ENCODE measurements at places on chromosomes 1 and 21.

GRCh38 chr1:201536558-201536957 lies 2.4 kb upstream of the NAV1 start:
- peak; percentile 92 for DNase-seq

DNA sequence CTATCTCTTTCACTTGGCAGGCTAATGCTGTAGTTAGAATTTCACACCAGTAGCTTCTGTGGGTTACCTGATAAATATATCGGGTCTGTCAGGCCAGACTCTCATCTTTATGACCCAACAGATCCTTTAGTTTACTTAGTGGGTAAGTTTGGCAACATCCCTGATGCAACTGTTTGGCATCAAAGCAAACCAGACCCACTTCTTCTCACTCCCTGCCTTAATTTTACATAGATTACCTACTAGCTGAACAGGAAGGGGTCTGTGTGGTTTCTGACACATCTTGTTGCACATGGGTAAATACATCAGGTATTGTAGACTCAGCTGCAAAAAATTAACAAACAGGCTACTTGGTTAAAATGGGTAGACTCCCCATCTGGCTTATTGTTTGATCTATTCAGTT lies 3.2 kb upstream of the GUK1 start:
- DNase-seq = no peak

GRCh38 chr1:36411674-36412648 lies 14.3 kb upstream of the LSM10 start:
- peak; percentile 46 for DNase-seq

- DNase-seq = peak; percentile 8
Measured at GRCh38 chr1:196063294-196063693, 544.9 kb downstream of the KCNT2 start.

DNA sequence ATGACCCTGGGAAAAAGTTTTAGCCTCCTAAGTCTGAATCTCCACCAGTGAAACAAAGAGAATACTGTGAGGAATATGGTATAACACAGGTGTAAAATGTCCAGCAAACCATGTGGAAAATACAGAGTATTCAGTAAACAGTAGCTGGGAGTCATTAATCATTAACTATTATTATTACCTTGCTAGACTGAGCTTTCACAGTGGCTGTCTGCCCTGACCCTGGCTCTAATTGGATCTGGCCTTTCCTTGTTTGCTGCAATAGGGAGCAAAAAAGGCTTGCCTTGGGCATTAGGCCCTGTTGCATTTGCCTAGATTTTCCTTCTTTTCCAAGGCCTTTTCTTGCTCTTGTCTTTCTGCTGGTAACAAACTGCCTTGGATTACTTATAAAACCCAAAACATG lies 179.1 kb upstream of the BEND5 start:
- DNase-seq = no peak

DNA sequence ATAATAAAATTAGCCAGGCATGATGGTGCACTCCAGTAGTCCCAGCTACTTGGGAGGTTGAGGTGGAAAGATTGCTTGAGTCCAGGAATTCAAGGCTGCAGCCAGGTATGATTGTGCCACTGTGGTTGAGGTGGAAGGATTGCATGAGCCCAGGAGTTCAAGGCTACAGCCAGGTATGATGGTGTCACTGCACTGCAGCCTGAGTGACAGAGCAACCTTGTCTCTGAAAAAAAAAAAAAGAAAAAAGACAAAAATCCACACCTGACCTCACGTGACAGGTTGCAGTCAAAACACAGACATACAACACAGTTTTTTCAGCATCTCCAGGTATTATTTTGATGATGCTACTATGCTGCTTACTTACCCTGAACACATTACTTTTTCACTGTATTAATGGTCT lies 4.3 kb upstream of the AK2 start:
- no peak for DNase-seq

GRCh38 chr1:26072305-26072704 lies 4.9 kb upstream of the TRIM63 start:
- DNase-seq = peak; percentile 74

DNA sequence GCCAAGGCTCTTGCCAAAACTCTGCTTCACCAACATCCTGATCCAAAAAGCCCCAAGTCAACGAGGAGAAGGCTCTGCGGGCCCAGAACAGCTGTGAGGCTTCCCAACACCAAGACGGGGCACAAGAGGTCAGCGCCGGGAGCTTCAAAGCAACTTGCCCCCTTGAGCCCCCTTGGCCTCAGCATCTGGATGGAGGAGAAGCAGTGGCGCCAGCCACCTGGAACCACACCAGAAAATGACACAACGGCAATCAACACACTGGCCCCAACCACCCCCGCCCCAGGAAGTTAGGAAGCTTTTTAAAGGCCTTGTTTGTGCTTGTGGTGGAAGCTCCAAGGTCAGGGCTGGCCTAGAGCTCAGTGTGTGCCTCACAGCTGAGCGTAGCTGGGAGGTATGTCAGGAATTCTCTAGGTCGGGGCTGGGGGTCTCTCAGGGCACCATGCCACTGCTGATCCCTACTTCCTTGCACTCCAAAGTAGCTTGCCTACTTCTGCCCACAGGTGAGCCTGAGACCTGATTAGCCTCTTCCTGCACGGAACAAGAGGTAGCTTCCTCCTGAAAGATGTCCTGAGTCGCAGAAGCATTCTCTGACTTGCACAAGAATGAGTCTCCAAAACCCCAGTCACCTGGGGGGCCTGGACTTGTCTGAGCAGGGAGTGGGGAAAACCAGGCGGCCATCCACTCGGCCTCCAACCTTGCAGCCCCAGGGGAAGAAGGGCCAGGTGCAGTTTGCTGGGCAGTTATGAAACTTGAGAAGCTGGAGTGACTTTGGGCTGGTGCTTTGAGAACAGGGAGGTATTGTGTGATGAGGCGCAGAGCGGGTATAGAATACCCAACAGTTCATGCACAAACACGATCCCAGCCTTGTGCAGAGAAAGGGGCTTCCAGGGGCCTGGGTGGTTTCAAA lies 9.7 kb upstream of the SRP9 start:
- DNase-seq = peak; percentile 83

- DNase-seq = no peak
Measured at GRCh38 chr21:17859661-17860060, 40.5 kb upstream of the C21orf91 start.

DNA sequence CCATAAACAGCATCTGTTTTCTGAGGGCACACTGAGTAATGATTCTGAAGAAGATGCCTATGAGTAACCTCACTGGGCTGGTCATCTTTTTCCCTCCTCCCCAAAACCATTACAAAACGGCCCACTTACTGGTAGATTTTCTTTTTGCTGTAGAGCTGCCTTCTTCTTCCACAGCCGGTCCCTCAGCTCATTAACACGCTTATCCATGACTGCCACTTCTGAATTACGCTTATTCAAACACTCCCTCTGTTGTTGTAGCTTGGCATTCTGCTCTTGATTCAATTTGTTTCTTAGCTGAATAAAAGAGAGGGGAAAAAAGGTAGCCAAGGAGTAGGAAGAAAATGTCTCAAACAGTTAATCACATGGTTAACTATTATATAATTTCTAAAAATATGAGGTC lies 43.1 kb downstream of the TP53BP2 start:
- no peak for DNase-seq

GRCh38 chr21:45985471-45986315 lies 4.1 kb downstream of the COL6A1 start:
- no peak for DNase-seq

DNA sequence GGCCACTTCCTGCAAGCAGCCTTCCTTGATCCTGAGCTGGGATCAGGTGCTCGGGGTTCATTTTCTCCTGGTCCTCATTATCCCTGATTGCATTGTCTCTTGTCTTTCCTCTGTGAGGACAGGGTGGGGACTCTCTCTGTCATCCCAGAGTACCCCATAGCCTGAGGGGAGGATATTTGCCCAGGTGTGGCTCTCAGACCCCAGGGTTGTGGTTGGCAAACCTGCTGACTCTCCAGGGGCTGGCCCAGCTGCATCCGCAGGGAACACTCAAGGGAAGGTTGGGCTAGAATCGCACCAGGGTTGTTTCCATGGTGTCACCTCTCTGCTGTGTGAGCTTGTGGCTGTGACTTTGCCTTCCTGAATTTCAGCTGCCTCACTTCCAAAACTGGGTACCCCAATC lies 276.8 kb upstream of the C1orf174 start:
- no peak for DNase-seq

DNA sequence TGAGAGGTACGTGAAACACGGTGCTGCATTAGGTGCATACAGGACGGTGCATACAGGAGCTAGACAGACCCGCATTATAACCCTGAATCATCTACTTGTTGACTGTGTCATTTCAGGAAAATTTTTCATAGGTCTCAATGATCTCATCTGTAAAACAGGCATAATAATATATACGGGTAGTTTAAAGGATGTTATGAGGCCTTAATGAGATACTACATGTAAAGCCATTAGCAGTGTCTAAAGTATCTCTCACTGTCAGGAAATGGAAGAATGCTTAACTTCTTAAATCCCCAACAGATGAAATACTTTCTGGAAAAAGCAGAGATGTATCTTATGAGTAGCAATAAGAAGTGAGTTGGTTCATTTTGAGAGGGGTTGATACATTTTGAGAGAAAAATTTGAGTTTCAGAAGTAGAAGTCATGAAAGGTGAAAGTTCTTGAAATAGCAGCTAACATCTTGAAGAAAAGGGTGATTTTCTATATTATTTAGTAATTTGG lies 669.6 kb downstream of the PTPRC start:
- no peak for DNase-seq

- DNase-seq = peak; percentile 67
Measured at GRCh38 chr1:31855038-31855845, 39.4 kb upstream of the SPOCD1 start.

DNA sequence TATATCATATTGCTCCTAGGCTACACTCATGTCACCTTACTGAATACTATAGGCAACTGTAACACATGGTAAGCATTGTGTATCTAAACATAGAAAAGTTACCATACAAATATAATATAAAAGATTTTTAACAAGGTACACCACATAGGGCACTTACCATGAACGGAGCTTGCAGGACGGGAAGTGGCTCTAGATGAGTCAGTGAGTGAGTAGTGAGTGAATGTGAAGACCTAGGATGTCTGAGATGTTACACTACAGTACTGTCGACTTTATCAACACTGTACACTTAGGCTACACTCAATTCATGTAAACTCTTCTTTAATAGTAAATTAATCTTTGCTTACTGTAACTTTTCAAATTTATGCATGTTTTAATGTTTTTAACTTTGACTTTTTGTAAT lies 81.0 kb upstream of the PLD5 start:
- DNase-seq = no peak

GRCh38 chr1:194342484-194343262 lies 1156.3 kb upstream of the B3GALT2 start:
- DNase-seq = no peak

DNA sequence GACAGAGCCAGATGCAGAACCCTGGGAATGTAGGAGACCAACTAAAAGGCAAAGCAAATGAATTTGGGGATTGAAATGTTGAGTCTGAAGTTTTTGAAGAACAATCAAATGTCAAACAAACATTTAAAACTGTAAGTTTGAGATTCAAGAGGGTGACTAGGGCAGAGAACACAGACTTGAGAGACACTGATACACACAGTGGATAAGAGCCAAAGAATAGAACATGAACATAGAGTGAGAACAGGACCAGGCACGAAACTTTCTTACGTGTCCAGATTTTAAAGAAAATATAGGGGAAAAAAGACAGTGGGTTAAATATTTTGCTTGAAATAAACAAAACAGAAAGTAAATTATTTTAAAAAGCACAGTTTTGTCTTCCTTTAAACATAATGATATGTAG lies 115.7 kb downstream of the DPYD start:
- no peak for DNase-seq

DNA sequence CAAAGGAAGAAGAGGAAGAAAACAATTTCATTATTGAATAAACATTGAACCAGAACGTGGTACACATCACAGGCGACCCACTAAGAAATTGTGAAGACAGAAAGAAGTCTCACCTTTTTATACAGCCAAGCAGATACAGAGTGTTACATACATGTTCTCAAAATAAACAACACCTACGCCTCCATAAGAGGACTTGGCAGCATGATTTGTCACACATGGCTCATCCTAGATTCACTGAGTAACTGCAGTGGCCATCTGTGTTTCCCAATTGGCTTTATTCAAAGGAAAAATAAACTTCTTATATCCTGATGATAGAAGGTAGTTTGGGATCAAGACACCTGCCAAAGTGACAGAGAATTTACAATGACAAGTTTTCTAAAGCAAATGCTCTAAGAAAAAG lies 7.6 kb upstream of the KRTAP19-8 start:
- no peak for DNase-seq

DNA sequence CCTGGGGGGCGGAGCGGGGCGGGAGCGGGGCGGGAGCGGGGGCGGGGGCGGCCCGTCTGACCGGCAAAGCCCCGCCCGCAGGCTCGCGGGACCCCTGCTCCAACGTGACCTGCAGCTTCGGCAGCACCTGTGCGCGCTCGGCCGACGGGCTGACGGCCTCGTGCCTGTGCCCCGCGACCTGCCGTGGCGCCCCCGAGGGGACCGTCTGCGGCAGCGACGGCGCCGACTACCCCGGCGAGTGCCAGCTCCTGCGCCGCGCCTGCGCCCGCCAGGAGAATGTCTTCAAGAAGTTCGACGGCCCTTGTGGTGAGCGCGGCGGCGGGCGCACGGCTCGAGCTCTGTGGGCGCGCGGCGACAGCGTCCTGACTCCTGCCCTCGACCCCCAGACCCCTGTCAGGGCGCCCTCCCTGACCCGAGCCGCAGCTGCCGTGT lies 21.2 kb downstream of the AGRN start:
- no peak for DNase-seq

DNA sequence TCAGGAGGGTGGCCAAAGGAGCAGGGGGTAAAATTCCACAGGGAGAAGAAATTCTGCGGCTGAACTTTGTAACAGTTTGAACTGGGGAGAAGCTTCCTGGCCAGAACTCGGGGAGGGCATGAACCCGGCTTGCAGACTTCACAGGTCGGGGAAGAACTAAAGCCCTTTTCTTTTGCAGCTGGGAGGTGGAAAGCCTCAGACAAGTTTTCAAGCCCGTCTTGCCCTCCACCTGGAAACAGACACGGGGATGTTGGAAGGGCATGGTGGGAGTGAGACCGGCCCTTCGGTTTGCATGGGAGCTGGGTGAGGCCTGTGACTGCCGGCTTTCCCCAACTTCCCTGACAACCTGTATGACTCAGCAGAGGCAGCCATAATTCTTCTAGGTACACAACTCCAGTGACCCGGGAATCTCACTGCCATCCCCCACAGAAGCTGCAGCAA lies 11.3 kb downstream of the THEM4 start:
- DNase-seq = no peak

DNA sequence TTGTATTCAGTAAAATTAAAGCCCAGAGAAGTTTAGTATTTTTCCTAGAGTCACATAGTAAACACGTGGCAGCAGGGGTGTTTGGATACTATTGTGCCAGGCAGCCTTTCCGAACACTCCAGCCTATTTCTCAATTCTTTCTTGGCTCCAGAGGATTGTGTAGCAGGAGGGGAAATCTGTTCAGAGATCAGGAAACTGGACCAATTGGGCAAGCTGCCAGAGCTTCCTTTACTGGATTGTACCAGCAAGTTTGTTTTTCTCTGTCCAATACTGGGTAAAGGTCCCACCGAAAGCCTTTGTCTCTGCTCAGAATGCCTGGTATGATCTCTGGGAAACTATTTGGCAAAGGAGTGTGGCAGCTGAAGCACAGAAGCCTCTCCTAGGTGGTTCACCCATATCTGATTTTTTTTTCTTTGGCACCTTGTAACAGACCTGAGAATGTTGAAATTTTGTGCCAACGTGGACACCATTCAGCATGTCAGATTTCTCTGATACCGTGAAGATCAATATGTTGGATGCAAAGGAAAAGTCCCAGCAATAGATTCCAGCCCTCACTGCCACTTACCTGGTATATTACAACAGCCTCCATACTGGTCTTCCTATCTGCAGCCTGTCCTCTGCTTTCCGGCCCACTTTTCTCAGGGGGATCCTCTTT lies 126.2 kb downstream of the FGGY start:
- DNase-seq = peak; percentile 45

- no peak for DNase-seq
Measured at GRCh38 chr1:44679468-44679867, 5.0 kb downstream of the ARMH1 start.

Data from M059J (cell line).